NCI-H1417 treated with DMSO at 0.1 percent for 48 hours (cell line): ENCODE measurements at places on chromosomes 4 and X.

DNA sequence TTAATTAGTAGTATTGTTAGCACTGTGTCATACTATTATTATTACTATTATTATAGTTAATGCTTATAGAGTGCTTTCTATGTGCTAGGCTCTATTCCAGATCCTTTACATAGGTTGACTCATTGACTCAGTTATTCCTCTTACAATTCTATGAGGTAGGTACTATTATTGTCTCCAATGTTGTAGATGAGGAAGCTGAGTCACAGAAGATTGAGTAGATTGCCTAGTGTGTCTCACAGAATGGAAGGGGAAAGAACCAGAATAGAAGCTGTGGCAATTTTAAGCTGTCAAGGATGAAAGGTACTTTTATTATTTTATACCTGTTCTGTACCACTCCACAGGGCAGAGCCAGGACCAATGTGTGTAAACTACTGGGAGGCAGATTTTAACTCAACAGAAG is 1.9 kb upstream of the TCEAL1 start:
- no peak for DNase-seq

DNA sequence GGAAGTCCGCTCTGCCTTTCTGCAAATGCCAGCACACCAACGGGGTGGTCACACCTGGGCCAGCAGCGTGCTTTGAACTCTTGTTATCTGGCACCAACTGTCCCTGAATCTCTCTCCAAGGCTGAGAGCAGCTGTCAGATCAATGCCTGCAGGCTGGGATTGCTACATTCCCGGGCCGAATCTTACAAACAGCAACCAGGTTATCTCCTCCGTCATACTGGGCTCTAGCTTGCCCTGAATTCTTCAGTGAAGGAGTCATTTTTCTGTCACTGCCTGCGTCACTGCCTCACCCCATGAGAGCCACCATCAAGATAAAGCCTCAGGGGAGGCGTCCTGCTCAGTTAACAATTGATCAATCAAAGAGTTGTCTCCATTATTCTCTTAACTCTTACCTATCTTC is 329.4 kb upstream of the PPARGC1A start:
- DNase-seq = no peak

DNA sequence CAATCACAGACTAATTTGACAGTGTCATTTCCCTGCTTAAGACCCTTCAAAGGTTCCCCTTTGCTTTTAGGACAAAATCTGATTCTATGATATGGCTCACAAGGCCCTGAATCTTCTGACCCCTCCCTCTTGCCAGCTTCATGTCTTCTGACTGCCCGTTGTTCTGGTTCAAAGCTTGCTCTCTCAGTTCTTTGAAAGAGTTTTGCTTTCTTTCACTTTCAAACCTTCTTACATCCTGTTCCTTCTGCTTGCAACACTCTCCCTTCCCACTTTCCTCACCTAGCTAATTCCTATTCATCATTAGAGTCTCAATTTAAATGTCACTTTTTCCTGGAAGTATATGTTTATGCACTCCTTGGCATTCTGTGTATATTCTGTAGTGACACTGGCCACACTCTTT is 299.2 kb downstream of the IDS start:
- no peak for DNase-seq

DNA sequence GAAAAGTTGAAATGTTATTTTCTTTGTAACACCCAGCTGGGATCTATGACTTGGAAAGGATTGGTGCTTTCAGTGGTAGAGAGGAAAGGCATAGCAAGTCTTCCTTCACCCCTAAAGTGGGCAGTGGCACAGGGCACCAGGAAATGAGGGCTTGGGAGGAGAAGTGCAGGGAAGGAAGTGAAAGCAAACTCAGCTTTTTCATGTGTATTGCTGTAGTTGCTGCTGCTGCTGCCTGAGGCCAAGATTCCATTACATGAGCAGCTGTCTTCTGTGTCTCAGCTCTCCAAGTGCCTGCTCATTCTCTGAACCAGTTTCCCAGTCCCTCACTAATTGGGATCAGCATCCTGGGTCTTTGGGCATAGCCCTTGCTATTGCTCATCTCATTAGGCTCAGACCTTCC is 2.6 kb downstream of the HCCS start:
- DNase-seq = no peak

DNA sequence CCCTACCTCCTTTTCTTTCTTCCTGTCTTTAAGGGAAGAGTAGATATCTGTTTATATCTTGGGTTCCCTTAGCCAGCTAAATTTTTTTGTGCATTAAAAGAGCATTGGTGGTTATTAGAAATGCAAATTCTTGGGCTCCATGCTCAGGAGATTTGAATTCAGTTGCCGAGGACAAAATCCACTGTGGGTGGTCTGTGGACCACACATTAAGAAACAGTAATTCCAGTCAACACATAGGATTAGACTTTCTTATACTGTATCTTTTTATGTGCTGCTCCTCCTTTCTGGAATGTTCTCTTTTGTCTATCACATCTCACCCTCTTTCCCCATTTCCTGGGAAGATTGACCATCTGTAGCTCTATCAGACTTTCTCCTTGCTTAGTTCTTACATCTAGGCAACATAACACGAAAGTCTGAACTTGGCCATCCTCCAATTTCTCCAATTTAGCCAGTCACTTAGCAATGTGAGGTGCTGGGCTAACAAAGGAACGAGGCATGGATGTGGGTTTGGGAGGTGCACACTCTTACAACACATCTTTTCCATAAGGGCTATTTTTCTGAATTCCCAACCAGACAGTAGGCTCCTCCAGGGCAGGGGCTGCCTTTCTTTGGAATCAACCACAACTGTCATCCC is 5.3 kb upstream of the PDLIM3 start:
- DNase-seq = no peak

DNA sequence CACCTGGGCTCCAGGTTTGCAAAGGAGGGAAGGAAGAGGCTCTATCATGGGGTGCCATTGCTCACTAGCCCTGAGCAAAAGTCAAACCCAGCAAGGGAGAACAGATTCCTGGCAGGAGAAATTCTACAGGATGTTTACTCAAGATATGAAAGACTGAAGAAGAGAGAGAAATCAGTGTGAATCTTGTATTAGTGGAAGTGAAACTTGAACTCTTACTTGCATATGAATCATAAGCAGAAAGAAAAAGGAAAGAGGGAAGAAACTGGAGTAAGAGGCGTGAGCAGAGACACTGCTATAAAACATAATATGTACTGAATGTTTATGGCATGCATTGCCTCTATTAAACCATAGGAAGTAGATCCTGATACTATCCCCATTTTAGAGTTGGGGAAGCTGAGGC is 60.9 kb downstream of the C4orf46 start:
- DNase-seq = no peak

DNA sequence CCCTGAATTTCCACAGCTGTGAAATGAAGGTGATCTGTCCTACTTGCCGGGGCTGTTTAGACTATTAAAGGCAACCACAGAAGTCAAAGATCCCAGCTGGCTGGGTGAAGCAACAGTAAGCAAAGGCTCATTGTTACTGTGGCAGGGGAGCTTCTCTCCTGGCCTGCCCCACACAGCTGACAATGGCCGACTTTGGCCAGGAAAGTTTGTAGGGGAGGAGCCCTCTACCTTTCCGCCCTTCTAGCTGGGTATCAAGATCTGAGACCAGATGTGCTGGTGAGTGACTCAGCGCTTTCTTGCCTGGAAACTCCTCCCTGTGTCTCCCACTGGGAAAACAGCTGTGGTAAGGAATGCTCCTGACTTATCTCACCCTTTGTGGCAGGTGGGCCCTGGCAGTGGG is 21.1 kb downstream of the RASSF6 start:
- DNase-seq = no peak

- no peak for DNase-seq
Measured at GRCh38 chr4:48484494-48485168, 1.5 kb downstream of the SLC10A4 start.

DNA sequence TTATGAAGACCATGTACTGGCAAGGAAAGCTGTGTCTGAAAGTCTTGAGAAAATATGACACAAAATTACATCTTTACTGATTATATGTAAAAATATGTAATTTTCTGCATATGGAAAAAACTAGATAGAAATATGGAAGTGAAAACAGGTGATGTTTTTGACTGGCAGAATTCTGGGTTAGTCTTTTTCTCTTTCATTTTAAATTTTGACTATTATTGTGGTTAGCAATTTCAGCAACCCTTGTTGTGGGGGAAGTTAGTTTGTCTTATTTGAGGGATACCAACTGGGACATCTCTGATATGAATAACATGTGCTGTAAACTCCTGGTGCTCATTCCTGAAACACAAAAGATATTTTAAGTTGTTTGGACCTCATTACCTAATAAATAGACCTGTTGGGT is 49.9 kb upstream of the CPEB2 start:
- no peak for DNase-seq

- no peak for DNase-seq
Measured at GRCh38 chr4:5618051-5618960, 90.1 kb downstream of the EVC2 start.

GRCh38 chr4:102761296-102761701 is 531 bp upstream of the MANBA start:
- DNase-seq = peak; percentile 8

GRCh38 chrX:30111431-30111830 is 103.9 kb upstream of the MAGEB2 start:
- no peak for DNase-seq

GRCh38 chrX:31185884-31186283 is 114.0 kb upstream of the FTHL17 start:
- DNase-seq = no peak

- DNase-seq = no peak
Measured at GRCh38 chr4:74930162-74930561, 2.8 kb upstream of the PARM1 start.

- no peak for DNase-seq
Measured at GRCh38 chr4:185879666-185880312, 67.8 kb upstream of the SORBS2 start.

DNA sequence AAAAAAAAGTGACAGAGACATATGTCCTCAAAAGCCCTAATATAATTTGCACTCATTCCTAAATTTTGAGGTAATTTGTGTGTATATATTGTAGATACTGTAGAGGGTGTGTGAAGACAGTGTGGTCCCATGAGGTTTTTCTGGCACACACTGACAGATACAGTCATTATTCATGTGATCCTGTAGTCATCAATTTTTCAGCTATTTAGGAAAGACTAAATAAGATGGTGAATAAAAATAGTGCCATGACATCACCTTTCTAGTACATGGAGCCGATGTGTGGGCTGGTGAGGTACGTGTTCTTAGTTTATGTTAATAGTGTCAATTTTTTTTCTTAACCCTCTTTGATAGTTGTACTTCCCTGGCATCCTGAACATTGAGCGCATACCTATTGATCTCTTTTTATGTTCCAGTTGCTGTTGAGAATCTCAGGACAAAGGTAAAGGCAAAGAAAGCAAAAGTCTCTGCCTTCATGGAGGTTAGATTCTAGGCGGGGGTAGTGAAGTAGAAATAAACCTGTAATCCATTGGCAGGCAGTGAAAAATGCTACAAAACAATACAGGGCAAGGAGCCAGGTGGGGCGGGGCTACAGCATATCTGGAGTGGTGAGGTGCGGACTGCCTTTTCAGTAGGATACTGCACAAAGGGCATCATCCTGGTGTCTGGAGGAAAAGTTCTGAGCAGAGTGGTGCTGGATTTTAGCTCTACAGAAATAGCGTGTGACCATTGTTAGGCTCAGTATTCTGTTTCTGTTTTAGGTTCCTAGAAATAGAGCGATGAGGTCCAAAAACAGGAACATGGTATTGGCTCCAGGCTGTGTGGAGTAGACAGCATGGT is 93.8 kb downstream of the ARHGAP10 start:
- no peak for DNase-seq

GRCh38 chr4:165635381-165635780 is 237.7 kb upstream of the TLL1 start:
- DNase-seq = no peak

DNA sequence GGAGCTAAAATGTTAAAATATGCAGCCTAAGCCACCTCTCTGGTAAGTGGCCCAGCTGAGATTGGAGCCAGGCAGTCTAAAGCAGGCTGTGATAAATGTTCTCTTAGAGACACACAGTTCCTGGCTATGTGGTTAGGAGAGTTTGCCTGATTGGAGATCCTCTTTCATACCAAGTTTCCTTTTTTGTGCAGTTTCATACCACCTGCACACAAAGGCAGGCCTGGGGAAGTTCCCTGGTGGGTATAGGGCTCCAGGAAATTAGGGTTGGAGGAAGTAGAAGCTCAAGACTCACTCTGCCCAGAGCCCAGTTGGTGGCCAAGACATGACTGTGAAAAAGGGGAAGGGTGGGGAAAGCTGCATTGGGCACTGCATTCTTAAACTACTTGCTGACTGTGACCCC is 16.9 kb downstream of the CYBB start:
- no peak for DNase-seq

GRCh38 chrX:16946971-16947562 is 609 bp downstream of the REPS2 start:
- no peak for DNase-seq

- no peak for DNase-seq
Measured at GRCh38 chr4:186676531-186677161, 47.0 kb downstream of the FAT1 start.

DNA sequence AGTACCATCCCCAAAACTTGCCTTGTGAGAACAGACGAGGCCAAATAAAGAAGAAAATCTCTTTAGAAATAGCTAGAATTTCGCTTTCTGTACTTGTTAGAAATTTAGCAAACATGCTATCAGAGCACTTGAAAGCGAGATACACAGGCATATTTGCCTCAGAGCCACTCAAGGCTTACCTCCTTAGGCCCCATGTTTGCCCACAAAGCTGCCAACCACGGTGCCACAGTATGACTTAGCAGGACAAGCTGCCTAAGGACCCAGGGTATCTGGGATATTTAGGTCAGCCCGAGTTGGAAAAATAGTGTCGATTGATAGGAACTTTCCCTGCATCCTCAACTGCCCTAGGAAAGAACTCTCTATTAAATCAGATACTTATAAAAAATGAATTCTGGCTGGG is 24.2 kb downstream of the NDNF start:
- no peak for DNase-seq

DNA sequence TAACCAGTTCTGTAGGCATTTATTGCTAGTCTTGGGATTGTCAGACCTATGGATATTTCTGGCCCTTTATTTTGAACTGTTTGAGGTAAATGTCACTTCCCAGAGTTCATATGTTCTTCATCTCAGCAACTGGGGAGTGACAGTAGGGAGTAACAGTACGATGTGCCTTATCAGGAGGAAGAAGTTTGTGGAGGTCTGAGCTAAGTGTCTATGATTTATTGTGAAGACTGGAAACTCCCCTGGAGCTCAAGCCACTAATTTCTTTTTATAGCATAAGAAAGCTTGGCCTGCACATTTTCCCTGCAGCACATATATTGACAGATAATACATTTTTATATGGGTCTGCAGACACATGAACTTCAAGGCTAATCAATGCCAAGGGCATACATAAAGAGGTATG is 383.8 kb downstream of the GRXCR1 start:
- no peak for DNase-seq

GRCh38 chr4:186948361-186949242 is 224.9 kb upstream of the FAT1 start:
- DNase-seq = no peak

DNA sequence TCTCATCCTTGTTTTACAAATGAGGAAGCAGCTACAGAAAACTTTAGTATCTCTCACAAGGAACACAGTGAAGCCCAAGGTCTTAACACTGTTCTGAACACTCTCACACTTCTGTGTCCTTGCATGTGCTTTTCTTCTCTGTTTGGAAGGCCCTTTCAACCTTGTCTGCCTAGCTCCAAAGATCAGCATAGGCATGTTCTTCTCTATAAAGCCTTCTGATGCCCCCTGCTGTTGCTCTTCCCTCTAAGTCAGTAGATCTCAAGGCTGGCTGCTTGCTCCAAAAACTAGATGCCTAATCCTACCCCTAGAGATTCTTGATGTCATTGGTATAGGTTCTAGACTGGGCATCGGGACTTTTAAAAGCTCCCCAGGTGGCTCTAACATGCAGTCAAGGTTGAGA is 5.9 kb downstream of the APOO start:
- peak; percentile 29 for DNase-seq
